ENCODE measurements at places on chromosomes 16 and 17.

DNA sequence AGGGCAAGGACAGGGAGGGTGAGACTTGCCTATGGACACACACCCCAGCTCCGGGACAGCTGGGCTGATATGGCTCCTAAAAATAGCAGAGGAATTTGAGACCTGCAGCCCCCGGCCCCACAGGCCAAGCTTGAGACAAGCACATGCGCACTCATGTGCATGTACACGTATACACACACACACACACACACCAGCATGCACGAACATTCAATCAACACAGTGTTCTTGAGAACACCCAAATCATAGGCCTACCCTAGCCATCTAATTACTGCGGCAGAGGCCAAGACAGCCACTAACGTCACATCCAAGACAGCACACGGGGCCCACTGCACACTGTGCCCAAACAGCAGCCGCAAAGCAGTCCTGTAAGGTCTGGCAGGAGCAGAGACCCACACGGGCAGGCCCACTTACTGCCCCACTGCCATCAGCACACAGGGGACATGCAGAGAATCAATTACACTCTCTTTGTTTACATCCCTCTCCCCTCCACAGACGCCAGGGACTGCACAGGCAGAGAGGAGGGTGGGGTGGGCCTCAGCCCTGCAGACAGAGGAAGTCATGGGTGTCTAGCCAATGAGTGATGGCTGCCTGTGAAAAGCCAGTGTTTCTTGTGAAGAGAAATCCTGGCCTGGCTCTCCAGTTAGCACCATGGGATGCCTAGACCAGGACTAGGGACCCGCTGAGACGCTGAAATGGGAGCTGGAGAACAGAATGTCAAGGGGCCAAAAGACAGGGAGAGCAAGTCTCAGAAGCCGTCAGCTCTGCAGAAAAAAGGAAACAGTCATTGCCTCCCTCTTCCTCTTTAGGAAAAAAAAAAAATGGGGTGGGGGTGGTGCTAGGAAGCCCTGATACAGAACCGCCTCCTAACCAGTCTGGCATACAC lies 39.3 kb downstream of the MYO18A start:
- peak; percentile 90 for DNase-seq

- DNase-seq: no peak
These were observed 661.9 kb upstream of the SALL1 start for GRCh38 chr16:51812945-51813344.

DNA sequence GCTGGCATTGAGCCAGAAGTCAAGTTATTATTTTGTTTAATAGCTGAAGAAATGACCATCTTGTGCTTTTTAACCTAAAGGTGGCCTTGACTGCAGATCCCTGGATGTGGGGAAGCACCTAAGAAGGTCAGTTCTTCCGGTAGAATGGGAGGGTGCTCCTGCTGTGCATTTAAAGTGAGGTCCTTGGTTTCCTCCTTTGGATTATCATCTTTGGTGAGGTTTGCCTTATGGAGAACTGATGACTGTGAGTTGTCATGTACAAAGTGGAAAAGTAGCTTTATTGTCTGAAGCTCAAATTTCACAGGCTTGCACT lies 66.5 kb downstream of the PCTP start:
- no peak for DNase-seq

GRCh38 chr16:84869473-84869845 lies 49.7 kb downstream of the CRISPLD2 start:
- DNase-seq: no peak

- DNase-seq: no peak
These were observed 218.0 kb downstream of the C16orf95 start for GRCh38 chr16:87098976-87099720.

- no peak for DNase-seq
These were observed 68.2 kb downstream of the DYNLRB2 start for GRCh38 chr16:80608946-80609345.

- DNase-seq: no peak
These were observed 228.5 kb downstream of the CCDC182 start for GRCh38 chr17:57516290-57517230.

GRCh38 chr16:79217375-79218011 lies 383.0 kb downstream of the MAF start:
- DNase-seq: peak; percentile 25

- DNase-seq: peak; percentile 12
These were observed 12.2 kb downstream of the PIK3R5 start for GRCh38 chr17:8953156-8953885.

DNA sequence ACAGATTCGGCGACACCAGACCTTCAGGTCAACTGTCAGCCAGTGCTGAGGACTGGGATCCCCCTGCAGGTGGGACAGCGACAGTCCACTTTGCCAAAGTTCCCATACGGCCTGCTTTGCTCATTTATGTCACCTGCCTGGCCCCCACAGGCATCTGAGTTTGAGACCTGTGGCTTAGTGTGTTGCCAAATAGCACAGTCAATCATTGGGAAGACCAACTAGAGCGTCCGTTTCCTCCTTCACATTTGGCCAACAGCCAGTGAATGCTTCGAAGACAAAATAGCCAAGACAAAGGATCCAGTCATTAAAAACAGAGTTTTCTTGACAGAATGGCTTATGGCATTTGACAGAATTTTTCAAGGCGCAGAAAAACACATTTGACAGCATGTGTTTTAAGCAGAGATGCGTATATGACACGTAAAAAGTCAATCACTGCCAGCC lies 113.8 kb downstream of the ABCC12 start:
- DNase-seq: peak; percentile 7

- DNase-seq: no peak
These were observed 137.6 kb downstream of the ITFG1 start for GRCh38 chr16:47323241-47323640.

GRCh38 chr16:87074641-87075318 lies 242.4 kb downstream of the C16orf95 start:
- DNase-seq: no peak

- DNase-seq: peak; percentile 40
These were observed 39.4 kb downstream of the TUBD1 start for GRCh38 chr17:59853168-59853918.

- DNase-seq: no peak
These were observed 12.7 kb upstream of the DOC2B start for GRCh38 chr17:193841-194806.

DNA sequence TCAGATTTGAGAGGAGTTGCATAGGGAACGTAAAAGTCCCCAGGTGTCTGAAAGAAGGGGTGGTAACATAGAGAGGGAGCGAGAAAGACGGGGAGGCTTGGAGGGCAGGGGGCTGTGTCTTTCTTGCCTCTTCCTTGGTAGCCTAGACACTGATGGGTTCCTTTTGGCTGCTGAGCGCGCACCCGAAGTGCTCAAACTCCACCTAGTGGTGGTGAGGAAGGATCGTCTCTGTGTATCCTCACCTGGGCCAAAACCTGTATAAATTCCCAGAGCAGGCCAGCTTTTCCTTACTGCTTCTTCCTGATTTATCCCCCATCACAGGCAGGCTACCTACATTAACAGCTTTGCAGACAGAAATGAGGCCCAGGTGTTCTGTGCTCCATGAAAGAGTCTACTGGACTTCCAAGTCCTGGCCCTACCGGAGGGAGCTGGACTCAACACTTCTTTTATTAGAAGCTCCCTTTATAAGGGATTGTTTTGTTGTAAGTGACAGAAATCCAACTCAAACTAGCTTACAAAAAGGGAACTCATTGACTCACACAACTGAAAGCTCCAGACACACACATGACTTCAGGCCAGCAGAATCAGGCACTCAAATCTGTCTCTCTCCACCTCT lies 5.5 kb upstream of the SLC25A35 start:
- peak; percentile 72 for DNase-seq

GRCh38 chr17:11094331-11094730 lies 146.7 kb upstream of the SHISA6 start:
- DNase-seq: no peak

DNA sequence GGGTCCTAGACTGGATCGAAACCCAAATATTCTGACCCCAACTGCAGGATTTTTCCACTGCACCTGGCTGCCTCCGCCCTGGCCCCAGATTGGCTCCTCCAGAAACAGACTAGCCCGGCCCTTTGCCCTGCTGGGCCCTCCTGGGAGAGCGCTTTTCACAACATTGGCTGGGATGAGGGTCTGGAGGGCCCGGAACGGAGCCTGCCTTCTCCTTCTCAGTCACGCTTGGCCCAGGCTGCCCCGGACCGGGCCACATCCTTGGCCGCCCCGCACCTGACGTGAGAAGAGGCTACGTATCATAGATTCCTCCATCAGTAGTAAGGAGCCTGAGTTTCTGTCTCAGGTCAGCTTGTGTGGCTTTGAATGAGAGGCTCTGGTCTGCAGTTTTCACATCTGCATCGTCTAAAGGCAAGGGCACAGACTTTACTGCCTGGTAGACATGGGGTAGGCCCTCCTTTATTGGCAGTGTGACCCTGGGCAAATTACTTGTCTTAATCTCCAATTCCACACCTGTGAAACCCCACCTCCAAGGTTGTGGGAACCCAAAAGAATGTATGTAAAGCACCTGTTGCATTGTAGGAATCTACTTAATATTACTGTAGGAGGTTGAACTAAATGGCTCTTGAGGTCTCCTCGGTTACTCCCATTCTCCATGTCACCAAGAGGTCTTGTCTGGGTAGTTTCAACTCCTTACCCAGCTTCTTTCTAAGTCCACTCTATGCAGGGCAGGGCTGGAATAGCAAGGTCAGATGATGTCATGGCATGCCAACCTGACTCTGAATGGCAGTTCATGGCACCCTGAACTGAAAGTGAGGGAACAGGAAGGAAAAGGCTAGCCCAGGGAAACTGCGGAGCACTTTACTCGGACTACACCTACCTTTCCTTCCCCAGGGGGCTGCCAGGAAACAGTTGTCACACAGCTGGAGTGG lies 661 bp downstream of the LRRC3C start:
- DNase-seq: no peak

- no peak for DNase-seq
These were observed 110.0 kb downstream of the N4BP1 start for GRCh38 chr16:48499923-48500381.

- no peak for DNase-seq
These were observed 16.1 kb downstream of the TOM1L1 start for GRCh38 chr17:54916721-54917120.

GRCh38 chr17:65371702-65372101 lies 189.7 kb downstream of the AXIN2 start:
- DNase-seq: no peak

DNA sequence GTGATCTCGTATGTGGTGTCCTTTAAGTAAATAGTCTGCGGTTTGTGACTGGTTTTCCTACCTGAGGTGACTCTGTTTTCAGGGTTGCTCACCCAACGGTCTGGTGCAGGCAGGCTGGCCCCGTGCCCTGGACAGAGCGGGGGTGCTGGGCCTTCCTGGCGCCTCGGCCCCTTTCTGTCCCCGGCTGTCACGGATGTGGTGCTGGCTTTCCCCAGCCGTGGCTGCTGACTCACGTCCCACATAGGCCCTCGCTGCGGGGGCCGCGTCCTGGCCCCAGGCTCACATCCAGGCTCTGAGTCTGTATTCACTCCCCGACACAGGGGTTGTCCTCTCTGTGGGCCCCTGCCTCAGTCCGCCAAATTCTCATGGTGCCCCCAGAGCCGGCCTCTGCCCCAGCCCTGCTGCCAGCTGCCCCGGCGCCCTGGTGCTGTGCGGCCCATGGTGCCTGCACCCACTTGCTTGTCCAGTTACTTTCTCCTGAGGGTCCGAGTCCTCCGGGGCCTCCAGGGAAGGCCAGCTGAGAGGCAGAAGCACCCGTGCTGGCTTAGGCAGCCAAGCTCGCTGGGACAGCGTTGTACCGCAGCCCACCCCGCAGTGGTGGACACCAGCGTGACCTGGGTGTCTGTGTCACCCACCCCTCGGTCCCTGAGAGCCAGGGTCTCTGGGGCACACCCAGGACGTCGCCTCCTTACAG lies 5.9 kb downstream of the CHMP6 start:
- DNase-seq: peak; percentile 96

GRCh38 chr17:47423406-47424295 lies 99.9 kb downstream of the EFCAB13 start:
- DNase-seq: no peak

DNA sequence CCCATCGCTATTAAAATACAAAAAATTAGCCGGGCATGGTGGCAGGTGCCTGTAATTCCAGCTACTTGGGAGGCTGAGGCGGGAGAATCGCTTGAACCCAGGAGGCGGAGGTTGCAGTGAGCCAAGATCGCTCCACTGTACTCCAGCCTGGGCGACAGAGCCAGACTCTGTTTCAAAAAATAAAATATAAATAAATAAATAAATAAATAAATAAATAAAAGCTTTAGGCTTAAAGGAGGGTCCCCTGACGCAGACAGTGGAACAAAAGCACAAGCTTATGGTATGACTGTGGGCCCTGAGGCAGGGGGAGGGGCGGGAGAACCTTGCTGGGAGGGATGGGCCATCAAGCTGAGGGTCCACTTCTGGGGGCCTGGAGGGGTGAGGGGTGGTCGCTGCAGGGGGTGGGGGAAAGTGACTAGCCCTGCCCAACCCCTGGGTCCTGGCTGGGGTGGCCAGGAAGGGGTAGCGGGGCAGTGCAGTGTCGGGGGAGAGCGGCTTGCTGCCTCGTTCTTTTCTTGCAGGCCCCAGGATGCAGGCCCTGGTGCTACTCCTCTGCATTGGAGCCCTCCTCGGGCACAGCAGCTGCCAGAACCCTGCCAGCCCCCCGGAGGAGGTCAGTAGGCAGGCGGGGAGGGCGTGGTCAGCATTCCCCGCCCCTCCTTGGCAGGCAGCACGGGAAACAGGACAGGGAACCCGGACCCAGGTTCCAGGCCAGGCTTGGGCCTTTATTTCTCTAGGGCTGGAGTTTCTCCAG lies 4.7 kb downstream of the SERPINF1 start:
- no peak for DNase-seq

DNA sequence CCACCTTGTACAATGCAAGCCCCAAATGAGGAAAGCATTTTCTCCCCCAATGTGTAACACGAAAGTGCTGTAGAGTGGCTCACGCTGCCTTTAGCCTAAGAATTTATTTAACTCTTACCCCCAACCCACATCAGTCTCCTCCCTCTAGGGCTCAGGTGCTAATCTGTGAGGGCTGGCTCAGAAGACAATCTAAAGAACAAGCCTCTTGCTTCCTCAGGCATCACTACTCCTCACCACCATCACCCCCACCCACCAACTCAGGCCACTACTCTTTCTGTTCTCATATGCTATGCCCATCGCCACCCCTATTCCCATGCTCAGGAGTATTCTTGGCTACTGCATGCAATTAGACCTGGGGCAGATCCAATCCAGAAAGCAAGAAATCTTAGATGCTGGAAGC lies 3.9 kb upstream of the CCL2 start:
- no peak for DNase-seq

DNA sequence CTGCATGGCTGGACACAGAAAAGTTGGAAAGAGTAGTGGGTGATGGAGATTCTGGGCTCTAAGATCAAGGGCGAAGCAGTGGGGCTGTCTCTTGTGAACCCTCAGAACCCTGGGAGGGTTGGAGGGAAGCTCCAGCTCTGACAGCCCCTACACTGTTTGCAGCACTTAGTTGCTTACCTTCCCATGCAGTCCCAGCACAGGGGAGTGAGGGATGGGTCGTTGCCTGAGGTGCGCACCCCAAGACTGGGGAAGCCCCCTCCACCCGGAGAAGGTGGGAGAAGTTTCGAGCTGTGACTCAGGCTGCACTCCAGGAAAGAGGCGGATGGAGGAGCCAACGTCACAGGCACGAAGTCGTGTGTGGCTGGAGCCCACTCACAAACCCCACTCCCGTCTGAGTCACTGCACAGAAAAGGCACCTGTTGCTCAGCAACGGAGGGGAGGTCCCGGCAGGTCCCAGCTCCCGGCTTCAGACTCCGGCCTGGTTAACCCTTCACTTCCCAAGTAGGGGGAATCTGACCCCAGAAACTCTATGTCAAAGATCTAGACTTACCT lies 60.1 kb downstream of the AIPL1 start:
- DNase-seq: no peak
